ENCODE measurements at places on chromosomes 6 and 20.
A peak's percentile ranks its signal among the peaks of the same experiment; 100 is the strongest.

GRCh38 chr6:15081447-15081846 is 164.4 kb upstream of the JARID2 start:
- no peak for DNase-seq

GRCh38 chr20:24829649-24830370 is 119.3 kb upstream of the CST7 start:
- no peak for DNase-seq

DNA sequence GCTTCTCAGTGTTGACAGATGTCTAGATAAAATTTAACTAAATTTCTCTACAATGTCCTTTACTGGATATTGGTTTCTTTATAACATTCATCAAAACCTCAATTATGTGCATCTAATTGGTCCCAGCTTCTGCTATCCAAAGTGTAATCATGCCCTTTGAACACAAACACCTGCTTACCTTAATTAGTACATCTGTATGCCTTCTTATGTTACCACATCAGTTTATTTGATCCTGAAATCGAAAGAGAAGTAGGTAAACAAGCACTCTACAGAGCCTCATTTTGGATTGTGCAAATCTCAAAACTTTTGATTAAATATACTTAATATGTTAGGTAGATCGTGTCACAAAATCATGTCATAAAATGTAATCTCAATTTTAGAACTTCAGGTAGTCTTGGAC is 36.5 kb downstream of the TAB2 start:
- DNase-seq = no peak

GRCh38 chr6:109024784-109025183 is 69.9 kb downstream of the SESN1 start:
- no peak for DNase-seq

DNA sequence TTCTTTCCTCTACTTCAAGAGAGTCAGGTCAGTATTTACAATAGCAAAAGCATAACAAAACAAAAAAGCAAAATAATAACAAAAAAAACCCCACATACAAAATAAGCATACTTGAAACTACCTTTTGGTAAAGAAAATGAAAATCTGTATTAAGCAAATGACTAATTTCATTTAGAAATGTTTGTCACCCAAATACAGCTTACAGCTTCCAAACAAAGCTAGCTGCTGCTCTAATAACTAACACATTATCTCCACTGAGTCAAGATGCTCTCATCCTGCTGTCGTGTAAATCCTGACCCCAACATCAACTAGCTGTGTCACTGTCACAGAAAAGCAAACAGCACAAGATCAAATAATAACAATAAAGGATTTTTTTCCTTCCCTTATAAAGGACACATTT is 21.7 kb downstream of the MAP7 start:
- DNase-seq = no peak

- no peak for DNase-seq
Observed at GRCh38 chr20:24629668-24630067, 160.2 kb downstream of the SYNDIG1 start.

DNA sequence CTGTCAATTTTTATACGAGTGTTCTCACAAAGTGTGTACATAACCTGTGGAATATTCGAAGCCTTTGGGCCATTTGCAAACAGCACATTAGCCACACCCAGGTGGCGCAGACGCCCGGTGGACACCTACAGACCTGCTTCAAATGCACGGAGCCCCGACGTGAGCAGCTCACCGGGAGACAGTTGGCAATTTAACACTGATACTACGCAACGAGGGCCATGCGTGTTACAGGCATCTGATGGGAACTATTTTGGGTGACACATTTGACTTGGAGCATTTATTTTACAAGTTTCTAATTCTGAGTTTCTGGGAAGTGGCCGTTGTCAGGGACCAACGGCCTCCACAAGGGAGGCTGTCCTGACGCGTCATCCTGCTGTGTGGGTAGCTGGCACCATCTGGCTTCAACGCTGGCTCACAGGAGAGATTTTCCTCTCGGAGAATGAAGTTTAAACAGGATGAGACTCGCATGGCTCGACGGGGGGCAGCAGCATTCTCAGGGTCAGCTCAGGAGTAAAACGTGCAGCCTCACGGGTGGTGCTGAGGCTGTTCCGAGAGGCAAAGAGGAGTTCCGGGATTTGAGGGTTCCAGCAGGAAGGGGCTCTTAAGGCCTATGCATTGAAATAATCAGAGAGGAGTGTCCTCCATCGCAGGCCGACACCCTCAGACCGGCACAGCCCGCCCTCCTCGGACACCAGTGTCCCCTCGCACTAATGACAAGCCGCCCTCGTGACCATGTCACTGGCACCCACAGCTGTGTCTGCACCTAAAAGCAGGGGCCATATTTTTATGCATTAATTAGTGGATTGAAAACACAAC is 207.4 kb downstream of the DLL1 start:
- no peak for DNase-seq

DNA sequence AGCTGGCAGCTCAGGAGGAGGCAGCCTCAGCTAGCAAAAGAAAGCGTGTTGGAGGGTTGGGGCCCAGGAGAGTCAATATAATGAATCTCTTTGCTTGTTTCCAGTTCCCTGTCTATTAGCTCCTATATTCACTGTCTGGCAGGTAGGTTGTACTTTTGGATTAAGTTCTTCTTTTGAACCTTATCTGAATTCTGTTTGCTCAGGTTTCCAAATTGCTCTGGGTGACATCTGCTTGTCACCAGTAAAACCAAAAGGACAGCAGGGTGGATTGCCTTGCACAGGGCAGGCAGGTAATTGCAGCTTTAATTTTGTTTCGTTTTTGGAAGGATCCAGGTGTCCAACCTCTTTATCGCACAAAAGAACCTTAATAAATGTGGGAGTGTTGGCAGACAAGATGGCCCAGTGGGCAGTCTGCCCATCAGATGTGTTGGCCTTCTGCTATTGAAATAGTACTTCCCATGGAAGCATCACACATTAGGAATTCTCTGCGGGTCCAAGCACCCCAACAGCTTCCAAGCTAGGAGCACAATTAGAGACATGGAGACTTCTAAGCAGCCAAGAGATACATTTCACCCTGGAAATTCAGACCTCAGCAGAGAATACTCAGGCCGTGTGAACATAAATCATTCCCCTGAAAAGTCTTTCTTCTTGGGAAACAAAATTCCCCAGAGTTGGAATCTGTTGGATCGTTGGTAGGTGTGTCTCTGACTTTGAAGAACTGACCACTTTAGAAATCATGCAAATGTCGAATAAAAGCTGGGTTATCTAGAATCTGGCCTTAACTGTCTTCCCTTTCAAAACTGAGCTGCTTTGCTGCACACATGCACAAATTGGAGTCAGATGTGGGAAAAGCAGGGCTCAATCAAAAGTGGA is 286.9 kb upstream of the BMP2 start:
- DNase-seq = no peak

DNA sequence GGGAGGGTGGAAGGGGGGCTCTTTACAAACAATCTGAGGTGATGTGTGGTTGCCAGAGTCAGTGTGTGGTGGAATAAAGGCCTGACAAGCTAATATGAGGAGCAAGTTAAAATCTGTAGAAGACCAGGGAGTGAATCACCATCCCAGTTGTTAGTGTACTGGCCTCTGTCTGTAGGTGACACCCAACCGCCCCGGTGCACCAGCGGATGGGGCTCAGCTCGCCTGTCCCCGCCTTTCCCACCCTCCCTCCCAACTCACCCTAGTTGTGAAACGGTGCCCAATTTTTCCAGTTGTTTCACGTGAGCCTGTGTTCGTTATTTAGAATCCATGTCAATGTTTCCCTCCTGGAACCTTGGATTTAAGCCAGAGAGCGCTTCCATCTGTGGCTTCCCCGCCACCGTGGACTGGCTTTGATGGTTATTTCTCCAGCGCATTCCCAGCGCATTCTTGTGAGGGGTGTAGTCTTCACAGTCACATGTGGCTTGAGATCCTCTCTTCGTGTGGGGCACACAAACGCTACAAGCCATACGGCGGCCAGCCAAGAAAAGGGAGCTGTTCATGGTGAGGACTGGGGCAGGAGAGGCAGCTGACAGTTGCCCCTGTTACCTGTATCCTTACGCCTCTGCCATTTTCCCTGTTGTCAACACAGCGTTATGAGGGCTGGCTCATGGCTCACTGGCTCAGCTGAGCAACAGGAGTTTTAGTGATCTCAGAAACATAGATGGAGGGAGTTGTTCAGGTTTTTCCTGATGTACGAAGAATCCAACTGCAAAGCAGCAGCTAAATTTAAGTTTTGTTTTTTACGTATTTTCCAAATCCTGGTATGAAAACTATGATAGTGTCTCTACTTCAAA is 137.6 kb downstream of the ZDHHC14 start:
- no peak for DNase-seq

DNA sequence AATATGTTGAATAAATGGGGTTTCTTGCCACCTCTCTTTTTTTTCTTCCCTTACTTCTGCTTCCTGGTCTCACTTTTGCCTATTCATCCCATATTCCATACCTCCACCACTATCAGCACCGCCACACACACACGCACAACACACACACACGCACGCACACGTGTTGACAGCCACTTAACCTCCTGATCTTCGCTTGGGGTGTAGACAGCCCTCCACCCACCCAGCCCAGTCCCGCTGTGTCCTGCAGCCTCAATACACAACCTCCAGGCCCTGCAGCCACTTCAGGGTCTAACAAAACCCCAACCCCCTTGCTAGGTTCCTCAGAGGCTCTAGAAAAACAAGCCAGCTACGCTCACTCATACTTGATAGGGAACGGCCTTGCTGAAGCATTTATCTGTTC is 72.3 kb downstream of the LINC00237 start:
- no peak for DNase-seq

DNA sequence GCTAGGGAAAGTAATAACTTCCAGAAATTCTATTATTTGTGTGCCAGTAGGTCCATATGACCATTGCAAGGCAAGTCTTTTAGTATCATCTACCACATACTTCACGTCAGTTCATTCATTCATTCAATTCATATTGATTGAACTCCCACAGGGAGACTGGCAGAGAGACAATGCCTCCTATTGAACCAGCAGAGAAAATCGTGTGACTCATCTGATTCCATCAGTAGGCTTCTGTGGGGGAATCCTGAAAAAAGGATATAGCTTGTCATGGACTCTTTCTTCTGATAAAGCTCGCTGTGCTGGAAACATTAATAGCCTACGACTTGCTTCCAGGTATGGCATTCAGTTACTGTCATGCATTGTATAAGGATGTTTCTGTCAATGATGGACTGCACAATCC is 45.3 kb upstream of the CNR1 start:
- DNase-seq = no peak

DNA sequence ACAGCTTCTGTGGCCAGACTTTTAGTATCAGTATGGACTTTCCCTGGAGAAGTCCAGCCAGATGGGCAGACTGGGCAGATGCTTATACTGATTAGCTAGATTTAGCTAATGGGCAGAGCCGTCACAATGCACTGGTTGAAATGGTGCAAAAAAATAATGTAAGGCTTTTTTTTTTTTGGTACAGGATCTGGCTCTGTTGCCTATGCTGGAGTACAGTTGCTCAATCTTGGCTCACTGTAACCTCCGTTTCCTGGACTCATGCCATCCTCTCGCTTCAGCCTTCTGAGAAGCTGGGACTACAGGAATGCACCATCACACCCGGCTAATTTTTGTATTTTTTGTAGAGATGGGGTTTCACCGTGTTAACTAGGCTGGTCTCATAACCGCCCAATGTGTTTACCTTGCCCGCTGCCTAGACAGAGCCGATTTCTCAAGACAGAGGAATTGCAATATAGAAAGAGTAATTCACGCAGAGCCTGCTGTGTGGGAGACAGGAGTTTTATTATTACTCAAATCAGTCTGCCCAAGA is 16.4 kb upstream of the KIFC1 start:
- no peak for DNase-seq

GRCh38 chr20:4014031-4014474 is 1.3 kb downstream of the RNF24 start:
- peak; percentile 28 for DNase-seq

DNA sequence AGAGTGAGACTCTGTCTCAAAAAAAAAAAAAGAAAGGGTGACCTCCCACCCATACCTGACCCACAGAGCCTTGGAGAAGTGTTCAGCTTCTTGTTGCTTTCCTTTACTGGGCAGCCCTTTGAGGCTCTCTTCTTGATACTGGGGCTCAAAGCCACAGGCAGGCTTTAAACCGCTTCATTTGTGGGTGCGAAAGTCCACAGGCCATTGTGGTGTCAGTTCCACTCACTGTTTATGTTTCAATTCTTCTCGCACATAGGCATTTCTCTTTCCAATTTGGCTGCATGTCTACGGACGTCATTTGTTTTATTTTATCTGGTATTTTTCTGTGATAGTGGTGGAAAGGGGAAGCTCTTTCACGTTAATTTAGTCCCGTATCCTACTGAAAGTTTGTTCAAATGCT is 34.6 kb downstream of the PPARD start:
- DNase-seq = no peak

- DNase-seq = peak; percentile 77
Observed at GRCh38 chr20:46681032-46681854, 8.0 kb downstream of the TP53RK start.

GRCh38 chr6:79717989-79718388 is 86.9 kb downstream of the SH3BGRL2 start:
- DNase-seq = no peak

- DNase-seq = no peak
Observed at GRCh38 chr20:4026093-4026601, 10.8 kb upstream of the RNF24 start.

DNA sequence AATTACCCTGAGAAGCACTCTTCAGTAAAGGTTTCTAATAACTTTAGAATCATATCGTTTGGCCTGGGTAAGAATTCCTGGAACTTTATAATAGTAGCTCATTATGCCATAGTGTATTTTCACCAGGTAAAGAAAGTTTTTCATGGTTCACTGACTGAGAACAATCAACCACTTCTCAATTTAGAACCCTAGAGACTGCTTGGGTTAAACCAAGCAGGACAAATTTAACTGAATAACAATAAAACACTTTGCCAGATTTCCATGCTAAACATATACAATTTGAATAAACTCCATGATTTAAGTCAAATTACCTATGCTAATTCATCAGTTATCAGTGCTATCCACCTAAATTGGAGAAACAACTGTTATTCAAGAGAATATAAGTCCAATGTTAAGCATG is 99.4 kb downstream of the PLG start:
- no peak for DNase-seq

GRCh38 chr20:9409352-9409751 is 105.0 kb upstream of the LAMP5 start:
- no peak for DNase-seq

GRCh38 chr20:12414446-12415274 is 497.0 kb downstream of the BTBD3 start:
- DNase-seq = no peak

- DNase-seq = no peak
Observed at GRCh38 chr6:79864001-79864400, 83.4 kb downstream of the ELOVL4 start.

- DNase-seq = no peak
Observed at GRCh38 chr6:44485601-44486401, 98.3 kb downstream of the CDC5L start.

- no peak for DNase-seq
Observed at GRCh38 chr6:136782021-136782770, 10.1 kb downstream of the MAP3K5 start.

DNA sequence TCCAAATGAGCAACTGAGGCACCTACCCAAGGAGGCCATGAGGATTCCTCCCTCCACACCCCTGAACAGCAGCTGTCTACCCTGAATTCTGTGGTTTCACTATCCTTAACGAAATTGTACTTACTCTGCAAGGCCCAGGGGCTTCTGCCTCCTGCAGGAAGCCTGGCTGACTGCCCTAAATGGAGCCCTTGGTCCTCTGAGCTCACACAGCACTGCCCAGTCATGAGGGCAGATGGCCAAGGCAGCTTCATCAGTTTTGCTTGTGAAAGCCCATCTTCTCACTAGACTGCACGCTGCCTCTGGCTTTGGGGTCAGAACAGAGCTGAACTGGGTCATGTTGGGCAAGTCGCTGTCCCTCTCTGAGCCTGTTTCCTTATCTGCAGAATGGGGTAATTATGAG is 26.4 kb upstream of the SIRPA start:
- no peak for DNase-seq
